Cardiac septum (tissue), 1 donor: ENCODE measurements at places on chromosomes 2 and 18.
A peak's percentile ranks its signal among the peaks of the same experiment; 100 is the strongest.

GRCh38 chr18:72409903-72410302, 134.2 kb downstream of the CBLN2 start:
- DNase-seq = no peak

DNA sequence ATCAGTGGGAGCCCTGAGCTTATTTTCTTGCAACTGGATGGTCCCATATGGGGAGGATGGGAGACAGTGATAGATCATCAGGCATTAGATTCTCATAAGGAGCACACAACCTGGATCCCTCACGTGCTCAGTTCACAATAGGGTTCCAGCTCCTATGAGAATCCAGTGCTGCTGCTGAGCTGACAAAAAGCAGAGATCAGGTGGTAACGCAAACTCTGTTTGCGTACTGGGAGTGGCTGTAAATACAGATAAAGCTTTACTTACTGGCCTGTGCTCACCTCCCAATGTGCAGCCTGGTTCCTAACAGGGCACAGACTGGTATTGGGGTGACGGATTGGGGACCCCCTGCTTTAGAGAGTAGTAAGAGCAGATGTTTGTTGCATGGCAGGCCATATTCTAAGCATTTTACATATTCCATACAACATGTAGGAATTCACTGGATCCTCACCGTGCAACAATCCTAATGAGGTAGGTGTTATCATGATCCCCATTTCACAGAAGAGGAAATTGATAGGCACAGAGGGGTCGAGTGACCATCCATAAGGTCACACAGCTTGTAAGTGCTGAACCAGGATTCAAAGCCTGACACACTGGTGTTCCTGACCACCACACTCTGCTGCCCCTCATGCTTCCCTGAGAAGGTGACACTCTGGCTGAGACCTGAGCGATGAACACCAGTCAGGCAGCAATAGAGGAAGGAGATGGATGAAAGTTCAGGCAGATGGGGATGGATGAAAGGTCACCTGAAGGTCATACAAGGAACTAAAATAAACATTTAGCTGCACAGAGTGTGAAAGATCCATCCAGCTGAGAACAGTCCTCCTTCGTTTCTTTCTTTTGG, 15.7 kb upstream of the MAT2A start:
- peak; percentile 50 for DNase-seq

DNA sequence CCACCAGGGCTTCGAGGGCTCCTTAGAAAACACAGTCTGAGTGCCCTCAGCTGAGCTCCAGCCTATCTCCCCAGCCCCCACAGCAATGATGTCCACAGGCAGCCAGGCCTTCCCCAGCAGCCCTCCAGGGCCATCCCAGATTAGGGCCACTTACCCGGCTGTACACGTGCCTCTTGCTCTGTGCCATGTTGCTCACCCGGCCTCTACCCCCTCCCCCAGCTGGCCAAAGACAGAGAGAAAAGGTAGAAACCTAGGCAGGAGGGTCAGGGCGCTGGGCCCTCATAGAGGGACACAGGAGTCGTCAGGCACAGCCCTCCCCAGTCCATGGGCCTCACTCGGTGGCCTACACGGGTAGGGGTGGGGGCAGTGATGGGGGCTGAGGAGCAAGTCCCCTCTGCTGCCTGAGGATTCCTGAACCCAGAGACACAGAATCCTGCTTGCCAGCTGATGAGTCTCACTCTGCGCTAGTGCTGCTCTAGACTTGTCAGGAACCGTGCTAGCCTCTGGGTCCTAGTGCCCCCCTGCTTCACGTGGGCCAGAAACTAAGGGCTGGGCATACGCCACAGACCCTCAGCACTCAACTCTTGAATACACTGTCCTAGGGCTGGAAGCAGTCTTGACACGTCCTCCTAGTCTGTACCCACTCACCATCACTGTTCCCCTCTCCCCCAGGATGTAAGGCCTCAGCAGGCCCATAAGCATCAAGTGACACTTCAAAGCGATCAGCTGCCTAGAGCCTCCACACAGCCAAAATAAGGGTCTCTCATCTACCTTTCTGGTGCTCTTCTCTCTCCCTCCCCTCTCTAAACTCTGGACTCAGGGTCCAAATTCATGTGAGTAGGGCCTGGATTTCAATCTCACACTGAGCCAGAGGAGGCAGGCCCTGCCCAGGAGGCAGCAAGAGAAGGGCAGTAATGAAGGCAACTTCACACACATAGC, at the start of gene DCTN1:
TSS of gene DCTN1 (minus strand) at position 461 of the 939 bp plus-strand sequence. CDS start at position 187, 274 bp downstream.
- DNase-seq = peak; percentile 81

DNA sequence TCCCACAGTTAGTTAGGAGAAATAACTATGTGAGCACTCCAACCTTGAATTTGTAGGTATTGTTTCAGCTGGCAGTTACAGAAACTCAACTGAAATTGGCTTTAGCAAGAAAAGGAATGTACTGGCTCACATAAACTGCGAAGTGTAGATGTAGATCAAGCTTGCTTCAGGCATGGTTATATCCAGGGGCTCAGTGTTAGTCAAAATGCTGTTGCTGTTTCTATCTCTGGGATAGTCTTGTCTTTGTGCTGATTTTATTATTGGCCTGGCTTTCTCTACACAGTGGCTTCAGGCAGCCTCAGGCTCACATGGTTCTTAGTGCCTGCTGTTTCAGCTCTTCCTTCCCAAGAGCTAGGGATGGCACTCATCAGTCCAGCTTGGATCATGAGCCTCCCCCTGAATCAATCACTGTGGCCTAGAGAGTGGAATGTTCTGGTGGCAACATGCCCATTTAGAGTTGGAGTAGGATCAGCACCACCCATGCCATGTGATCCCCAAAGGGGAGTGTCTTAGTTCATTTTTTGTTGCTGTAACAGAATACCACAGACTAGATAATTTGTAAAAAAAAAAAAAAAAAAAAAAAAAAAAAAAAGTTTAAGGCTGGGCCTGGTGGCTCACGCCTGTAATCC, 69.1 kb upstream of the FOXI3 start:
- DNase-seq = no peak

GRCh38 chr2:229003256-229003655, 267.8 kb downstream of the PID1 start:
- DNase-seq = no peak

- no peak for DNase-seq
Measured at GRCh38 chr2:8110716-8111115, 571.1 kb upstream of the ID2 start.

DNA sequence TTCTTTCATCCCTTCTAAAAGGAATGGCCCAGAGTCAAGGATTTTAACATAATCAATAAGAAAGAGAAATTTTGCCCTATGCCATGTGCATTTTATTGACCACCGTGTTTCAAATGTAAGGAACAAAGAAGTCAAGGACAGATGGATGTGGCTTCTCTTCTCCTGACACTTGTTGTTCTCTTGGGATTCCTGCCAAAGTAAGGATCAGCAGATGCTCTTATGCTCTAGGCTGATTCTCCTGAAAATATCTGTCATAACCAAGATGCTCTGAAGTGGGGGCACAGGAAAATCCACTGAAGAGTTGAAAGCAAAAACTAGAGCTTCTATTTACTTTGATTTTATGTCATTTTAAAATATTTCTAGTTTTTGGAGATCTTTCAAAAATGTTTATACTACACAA, 72.9 kb upstream of the SYT4 start:
- no peak for DNase-seq

GRCh38 chr2:134792186-134792585, 46.2 kb upstream of the ACMSD start:
- DNase-seq = no peak
